Keratinocyte (primary cell): ENCODE measurements at places on chromosomes 16 and 17.

GRCh38 chr16:76226011-76226410 is 51.2 kb upstream of the CNTNAP4 start:
- no peak for DNase-seq

DNA sequence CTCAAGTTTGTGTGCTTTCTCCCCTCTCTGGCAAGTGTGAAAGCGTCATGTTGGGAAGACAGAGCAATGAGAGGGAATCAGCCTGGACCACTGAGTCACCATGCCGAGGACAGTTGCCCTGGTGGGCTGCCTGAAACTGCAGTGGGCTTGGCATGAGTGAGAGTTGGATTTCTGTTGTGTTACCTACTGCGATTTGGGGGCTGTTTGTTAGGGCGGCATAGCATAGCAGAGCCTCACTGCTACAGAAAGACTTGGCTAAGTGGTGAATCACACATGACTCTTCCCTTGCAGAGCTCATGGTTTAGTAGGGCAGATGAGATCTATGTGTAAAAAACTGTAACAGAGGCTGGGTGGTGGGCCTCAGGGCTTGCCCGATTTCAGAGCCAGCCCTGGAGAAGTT is 324.6 kb downstream of the C16orf95 start:
- DNase-seq, result no peak

DNA sequence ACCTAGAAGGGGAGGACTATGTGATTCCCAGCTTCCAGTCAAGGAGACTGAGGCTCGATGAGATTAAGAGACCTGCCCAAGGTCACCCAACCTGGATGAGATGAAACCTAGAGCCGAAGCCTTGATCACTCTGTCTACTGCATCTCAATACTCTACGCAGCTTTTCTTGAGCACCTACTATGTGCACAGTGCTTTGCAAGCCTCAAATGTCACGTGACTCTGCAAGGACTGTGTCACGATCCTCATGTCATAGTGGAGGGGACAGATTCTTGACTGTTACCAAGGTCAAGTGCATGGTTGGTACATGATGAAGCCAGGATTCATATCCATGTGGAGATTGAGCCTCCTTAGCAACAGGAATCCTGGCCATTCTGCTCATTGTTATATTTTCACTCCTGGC is 14.7 kb downstream of the BCO1 start:
- no peak for DNase-seq

GRCh38 chr17:61862105-61862574 is 1.2 kb downstream of the BRIP1 start:
- DNase-seq, result no peak

GRCh38 chr17:61088556-61088955 is 311.1 kb upstream of the TBX2 start:
- no peak for DNase-seq

DNA sequence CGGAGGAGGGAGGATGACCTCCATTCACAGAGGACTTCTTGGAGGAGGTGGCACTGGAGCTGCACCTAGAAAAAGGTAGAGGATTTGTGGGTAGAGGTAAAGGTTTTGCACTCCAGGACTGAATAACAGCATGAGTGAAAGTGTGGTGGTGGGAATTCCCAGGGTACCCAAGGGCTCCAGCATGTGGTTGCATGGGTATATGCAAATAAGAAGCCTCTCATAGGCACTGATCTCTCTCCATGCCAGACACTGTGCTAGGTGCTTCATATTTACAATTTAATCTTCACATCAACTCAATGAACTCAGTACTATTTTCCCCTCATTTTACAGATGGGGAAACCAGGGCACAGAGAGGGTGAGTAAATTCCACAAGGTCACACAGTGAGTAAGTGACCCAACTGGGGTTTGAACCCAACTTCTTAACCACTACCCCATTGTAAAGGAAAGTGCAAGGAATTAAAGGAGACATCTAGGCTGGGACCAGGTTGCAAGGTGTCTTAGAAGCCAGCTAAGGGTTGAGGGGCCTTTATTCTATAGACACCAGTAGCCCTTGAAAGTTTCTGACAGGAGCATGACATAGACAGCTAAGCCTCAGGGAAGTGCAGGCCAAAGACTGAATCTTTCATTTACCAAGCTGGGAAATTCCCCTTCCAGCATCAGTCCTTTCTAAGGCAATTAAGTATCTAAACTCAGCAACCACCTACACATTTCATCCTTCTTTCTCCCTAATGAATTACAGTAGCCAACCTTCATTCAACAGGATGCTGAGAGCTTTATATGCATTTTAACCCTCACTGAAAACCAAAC is 21.3 kb downstream of the SCNN1B start:
- DNase-seq, result no peak

GRCh38 chr17:80853076-80853475 is 138.6 kb upstream of the CHMP6 start:
- DNase-seq, result no peak

DNA sequence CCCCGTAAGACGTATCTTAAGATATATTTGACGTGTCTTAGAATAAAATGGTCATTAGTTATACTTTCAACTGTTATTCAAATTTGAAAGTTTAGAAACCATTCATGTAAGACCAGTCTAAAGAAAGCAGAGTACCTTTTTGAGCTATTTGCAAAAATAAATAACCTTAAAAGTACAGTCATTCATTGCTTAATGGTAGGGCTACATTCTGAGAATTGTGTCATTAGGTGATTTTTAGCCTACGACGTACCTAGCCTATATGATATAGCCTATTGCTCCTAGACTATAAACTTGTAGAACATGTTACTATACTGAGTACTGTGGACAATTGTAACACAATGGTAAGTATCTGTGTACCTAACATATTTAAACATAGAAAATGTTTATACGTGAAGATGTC is 139.2 kb downstream of the PHKB start:
- no peak for DNase-seq

GRCh38 chr16:2058420-2058819 is 10.6 kb downstream of the TSC2 start:
- no peak for DNase-seq

DNA sequence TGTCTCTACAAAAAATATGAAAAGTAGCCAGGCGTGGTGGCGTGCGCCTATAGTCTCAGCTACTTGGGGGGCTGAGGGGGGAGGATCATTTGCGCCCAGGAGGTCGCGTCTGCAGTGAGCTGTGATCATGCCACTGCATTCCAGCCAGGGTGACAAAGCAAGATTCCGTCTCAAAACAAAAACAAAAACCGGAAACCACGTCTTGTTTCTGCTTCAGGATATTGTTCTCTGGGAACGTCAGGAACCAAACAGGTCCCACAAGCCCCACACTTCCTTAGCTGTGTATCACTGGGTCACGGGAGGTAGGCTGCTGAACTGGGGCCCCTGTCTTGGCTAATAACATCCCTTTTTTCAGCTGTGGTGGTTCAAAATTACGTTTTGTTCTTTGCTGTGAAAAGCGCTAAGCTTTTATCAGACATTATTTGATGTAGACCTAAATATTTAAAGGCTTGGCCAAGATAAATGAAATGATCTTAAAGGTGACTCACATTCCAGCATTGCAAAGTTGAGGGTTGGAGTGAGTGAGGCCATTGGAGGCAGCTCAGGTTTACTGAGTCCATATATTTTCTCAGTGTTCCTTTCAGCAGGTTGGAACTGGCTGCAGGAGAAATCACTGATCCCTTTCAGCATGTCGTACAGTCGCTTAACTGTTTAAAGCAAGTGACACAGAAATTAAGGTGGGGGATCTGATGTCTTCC is 16.4 kb upstream of the SEC14L1 start:
- no peak for DNase-seq

DNA sequence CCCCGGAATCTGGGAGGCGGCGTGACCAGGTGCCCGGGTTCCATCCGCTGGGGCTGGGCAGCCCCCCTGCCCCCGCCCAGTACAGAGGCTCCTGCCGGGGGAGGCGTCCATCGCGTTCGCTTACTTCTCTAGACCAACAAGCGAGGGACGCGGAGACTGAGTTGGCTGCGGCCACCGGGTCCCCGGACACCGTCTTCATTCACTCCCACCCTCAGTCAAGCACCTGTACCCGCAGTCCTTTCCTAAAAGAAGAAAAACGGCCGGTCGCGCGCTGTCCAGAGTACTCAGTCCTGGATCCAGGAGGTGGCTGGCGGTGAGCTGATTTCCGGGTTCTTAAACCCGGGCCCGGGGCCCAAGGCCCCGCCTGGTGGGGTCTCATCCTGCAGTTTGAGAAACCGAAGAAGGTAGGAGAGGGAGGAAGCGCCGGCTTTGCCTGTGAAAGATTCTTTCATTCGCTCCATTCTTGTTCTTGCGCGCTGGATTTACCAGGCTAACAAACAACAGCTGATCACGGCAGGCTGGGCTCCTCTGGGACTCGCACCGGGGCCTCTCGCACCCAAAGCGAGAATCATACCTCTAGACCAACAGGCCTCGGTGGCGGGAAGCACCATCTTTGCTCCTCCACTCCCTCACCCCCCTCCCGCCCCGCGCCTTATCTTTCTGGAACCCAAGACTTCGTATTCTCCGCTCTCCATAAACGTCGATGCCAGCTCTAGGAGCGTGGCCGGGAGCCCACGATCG is 17.4 kb upstream of the OR1F1 start:
- DNase-seq, result no peak

DNA sequence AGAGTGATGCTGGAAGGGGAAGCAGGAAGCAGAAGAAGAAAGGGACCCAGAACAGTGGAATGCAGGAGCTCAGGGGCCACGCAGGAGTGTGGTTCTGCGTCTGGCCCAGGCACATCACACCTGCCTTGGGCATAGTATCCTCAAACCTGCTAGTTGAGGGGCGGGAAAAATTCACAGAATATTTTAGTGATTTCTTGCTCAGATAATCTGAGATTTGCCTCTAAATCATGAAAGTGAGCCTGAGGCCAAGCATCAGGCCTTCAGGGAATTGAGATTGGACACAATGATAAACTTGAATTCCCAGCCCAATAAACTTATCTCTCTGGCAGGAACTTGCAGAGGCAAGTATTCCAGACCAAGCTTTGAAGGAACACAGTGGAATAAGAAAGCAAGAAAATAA is 48.5 kb upstream of the CCL2 start:
- DNase-seq, result no peak

DNA sequence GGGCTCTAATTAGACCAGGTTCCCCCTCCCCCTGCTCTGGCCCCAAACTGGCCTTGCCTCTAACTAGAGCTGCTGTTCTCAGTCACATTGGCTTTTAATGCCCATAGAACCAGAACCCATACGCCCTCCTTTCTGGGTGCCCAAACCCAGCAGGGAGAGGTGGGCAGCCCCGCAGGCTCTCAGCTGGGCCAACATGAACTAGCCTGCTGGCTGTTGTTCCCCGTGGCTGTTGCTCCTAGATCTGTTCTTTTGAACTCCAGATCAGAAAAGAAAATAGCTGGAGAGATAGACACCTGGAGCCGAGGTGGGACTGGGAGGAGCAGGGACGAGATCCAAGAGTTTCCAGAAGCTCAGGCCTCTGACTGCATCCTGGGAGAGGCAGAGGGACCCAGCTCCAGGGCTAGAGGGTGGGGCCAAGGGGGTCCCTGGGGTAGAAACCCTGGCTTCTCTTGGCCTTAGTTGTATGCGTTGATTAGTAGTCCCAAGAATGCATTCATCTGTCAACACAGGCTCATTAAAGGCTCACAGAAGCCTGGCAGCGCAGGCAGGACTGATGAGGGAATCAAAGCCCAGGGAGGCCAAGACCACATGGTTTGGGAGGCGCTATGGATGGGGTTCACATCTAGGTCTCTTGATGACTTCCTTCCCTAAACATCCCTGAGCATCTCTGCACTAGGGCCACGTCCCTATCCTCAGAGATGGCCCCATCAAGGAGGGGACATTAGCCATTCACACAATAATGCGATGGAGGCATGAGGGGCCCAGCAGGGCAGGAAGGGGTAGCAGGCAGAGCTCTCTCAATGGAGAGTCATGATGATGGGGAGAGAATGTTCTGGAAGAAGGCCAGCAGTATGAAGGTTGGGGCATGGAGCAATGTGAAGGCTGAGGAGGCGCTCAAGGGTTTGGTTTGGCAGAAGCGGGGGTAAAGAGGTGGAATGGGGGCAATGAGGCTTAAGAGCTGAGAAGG is 1.3 kb upstream of the CPSF4L start:
- no peak for DNase-seq

- no peak for DNase-seq
Observed at GRCh38 chr17:55672585-55673501, 49.8 kb downstream of the TMEM100 start.

DNA sequence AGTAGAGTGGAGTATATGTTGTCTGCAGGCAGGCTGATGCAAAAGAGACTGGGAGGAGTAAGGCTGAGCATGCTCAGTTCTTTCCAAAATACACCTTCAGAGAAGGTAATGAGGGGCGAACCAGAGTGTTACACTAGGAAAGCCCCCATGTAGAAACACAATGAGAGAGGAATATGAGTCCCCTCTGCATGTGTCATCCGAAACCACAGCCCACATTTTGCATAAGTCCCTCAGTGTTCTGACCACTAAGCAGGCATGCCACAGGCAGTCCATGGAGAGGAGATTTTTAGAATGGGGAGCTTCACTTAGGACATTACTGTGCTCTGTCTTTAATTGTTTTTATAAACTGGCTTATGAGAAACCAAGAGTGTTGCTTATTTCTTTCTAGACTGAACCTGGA is 32.0 kb downstream of the SLC6A2 start:
- no peak for DNase-seq

DNA sequence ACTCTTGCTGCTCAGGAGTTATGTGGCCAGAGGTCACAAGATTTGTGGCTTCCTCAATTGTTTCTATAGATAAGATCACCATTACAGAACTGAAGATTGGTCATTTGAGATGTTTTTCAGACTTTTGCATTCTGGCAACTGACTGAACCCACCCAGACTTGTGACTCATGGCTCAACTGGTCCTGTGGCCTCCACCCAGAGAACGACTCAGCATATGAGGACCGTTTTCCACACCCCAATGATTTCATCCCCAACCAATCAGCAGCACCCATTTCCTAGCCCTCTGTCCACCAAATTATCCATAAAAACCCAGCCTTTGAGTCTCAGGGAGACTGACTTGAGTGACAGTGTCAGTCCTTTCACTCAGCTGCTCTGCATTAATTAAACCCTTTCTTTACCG is 143.2 kb upstream of the ASIC2 start:
- DNase-seq, result no peak

- no peak for DNase-seq
Observed at GRCh38 chr17:57210972-57211411, 45.3 kb upstream of the MSI2 start.

GRCh38 chr16:75491876-75492275 is 3.4 kb downstream of the CHST6 start:
- DNase-seq, result no peak

DNA sequence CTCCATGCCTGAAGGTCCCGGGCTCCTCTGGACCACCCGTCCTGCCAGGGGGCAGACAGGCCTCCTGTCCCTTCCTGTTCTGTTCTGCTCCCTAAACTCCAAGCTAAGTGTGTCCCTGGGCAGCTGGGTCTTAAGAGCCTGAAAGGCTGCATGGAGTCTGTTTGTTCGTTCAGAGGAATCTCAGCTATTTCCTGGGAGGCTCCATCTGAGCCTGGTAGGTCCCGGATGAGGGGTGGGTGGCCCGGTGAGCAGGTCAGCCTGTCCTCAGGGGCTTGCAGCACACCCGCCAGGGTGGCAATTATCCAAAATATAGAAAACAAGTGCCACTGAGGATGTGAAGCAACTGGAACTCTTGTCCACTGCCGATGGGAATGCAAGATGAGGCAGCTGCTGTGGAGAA is 12.6 kb downstream of the ACTG1 start:
- DNase-seq, result no peak
